LoVo (cell line): ENCODE measurements at places on chromosomes 1 and 21.
A peak's percentile ranks its signal among the peaks of the same experiment; 100 is the strongest.

DNA sequence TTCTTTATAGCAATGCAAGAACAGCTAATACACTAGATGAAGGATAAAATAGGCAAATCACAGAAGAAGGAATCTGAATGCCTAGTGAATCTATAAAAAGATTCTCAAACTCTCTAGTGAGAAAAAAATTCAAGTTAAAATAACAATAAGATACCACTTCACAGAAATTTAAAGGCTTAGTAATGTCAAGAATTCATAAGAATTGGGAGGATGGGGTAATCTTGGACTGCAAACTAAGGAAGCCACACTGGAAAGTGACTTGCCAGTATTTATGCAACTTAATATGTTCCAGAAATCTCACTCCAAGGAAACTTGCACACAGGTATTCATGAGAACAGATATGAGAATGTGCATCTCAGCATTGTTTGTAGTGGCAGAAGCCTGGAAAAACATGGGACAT lies 38.9 kb upstream of the PRRC2C start:
- DNase-seq, result no peak

DNA sequence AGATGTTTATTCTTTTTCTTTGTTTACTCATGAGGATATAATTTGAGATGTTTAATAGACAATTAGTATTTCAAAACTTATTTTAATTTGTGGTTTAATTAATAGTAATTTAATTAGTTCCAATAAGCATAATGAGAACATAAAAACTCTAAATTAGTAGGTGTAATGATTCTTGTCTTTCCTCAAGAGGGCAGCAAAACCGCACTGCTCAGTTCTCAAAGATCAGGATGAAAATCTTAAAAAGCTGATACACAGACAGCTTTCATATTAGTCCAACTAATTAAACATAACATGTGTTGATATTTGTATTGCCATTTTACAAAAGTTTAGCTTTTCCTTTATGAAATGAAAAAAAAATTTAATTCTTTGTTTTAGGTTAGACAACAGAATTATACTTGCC lies 106.7 kb upstream of the C21orf91 start:
- DNase-seq, result peak; percentile 20

- DNase-seq, result peak; percentile 70
These were observed 6.4 kb upstream of the EPHA2 start for GRCh38 chr1:16162163-16162822.

DNA sequence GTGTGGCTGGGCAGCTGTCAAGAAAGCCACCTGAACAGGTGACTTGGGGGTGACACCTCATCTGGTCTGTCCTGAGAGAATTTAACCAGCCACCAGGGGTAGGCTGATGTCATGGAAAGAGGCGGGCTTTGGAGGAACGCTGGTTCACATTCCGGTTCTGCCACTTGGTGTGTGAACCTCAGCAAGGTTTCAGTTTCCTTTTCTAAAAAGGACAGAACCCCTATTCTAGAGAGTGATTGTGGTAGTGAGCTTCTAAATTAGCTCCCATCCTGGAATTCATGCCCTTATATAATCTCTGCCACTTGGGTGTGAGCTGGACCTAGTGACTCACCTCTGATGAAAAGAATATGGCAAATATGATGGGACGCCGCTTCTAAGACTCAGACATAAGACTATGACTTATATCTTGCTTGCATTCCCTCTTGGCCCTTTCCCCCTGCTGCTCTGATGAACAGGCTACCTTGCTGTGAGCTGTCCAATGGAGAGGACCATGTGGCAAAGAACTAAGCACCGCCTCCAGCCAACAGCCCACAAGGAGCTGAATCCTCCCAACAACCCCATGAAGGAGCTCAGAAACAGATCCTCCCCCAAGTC lies 332.1 kb downstream of the RRAGC start:
- DNase-seq, result peak; percentile 41

DNA sequence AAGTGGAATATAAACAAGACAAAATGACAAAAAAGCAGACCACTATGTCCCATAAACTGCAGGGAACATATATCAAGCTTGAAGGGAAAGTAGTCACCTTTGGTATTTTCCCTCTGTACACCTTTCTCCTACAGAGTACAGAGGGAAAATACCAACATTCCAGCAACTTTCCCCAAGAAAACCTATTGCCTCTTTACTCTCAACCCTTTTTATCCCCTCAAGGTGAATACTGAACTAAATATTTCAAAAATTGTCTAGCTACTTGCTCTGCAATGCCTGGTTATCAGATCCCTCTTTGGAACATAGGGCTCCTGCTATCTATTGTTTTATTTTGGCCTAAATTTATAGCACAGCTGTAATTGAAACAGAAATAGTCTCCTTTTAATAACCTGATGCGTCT lies 15.8 kb downstream of the CTXND2 start:
- no peak for DNase-seq

GRCh38 chr21:15199414-15200383 lies 134.9 kb upstream of the NRIP1 start:
- no peak for DNase-seq

DNA sequence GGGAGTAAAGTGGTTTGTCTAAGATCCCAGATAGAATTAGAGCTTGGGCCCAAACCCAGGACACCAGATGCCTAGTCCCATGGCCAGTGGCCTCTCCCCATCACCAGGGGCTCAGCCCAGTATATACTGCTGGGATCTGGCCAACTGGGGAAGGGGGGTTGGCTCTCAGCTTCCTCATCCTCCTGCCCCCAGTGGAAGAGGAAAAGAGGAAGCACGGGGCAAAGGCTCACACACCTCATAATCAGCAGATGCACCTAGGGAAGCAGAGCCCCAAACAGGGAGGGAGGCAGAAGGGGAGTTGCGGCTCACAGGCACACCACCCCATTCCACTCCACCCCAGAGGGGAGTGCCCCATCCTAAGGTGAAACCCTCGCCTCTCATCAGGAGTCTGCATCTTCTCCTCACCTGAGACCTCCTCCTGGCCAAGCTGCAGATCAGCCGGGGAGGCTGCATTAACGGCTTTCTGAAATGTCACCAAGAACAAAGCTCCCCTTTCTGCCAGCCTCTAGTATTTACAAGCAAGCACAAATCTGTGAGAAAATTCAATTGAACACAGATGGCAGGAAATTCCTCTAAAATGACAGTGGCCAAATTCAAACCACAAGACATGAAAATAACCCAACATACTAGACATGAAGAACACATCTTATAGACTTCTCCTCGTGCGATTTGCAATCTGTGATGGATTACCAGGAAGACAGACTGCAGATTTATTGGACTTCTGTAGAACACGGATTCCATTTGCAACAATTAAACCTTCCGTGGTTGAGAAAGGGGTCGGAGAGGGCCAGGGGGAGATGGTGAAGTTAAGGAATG lies 82.8 kb downstream of the GLIS1 start:
- DNase-seq, result no peak

DNA sequence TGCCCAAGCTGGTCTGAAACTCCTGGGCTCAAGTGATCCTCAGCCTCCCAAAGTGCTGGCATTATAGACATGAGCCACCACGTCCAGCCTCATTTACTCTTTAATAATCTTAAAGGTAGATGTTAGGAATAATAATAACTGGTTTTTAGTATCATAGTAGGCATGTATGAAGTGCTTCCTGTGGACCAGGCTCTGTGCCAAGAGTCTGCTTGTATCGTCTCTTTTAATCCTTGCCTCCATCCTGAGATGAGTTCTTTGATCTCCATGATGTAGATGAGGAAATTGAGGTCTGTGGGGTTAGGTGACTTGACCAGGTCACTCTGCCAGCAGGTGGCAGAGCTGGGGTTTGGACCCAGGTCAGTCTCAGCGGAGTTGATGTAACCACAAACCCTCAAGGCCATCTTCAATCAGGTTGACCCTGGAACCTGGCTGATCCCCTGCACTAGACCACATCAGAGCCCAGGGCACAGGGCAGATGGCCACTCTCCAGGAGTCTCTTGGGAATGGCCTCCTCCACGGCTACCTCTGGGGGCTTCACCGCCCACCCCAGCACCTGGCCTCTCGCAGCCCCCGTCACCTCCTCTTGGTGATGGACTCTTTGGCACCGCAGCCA lies 11.3 kb downstream of the EFHD2 start:
- no peak for DNase-seq

DNA sequence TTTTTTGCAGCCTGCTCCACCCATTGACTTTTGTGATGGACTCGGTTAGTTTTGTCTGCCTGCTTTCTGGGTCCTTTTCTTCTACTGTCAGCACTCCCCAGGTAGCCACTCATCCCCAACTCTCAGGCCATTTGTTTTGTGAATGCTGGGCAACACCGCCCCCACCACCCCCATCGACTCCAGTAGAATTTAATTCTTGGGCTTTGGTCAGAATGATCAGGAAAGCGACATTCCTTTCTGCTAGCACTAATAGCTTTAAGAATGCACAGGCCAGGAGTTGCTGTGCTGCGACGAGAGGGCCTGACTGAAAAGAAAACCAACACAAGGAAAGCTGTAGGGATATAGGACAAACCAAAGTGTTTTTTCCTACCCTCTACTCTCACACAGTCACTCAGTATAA lies 144.4 kb downstream of the CDC7 start:
- DNase-seq, result no peak

GRCh38 chr1:147549526-147549925 lies 8.2 kb downstream of the BCL9 start:
- DNase-seq, result no peak

GRCh38 chr1:61125263-61125662 lies 42.9 kb downstream of the NFIA start:
- DNase-seq, result no peak

DNA sequence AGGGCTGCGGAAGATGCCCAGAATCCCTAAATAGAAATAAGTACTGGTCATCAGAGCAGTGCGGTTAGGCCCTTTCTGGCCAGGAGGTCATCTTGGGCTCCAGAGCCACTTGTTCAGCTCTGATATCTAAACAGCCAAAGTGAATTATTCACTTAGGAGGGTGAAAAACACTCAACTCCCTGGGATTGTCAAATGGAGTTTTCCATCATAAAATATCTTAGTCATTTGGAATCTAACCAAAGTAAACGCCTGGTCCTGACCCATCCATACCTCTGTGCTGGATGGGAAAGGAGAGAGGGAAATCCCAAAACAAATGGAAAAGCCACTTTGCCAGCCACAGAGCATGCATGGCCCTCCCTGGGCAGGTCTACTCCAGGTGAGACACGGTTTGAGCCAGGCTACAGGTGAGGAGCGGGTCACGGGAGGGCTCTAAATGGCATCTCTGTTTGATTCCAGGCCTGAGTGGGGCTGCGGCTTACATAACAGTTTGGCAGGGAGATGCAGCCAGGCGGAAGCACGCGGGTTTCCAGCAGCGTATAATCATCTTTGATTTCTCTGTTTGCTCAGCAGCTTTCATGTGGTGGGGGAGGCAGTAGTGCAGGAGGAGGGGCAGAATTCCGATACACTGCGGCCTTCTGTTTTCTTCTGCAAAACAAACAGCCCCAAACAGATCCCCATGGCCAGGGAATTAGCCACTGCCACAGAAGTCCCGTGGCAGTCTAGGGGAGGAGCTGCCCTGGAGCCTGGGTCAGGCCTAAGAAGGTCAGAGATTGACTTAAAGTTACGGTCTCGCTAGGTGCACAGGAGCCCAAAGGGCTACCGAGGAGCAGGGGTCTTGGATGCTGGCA lies 59.1 kb upstream of the ZNF648 start:
- no peak for DNase-seq

DNA sequence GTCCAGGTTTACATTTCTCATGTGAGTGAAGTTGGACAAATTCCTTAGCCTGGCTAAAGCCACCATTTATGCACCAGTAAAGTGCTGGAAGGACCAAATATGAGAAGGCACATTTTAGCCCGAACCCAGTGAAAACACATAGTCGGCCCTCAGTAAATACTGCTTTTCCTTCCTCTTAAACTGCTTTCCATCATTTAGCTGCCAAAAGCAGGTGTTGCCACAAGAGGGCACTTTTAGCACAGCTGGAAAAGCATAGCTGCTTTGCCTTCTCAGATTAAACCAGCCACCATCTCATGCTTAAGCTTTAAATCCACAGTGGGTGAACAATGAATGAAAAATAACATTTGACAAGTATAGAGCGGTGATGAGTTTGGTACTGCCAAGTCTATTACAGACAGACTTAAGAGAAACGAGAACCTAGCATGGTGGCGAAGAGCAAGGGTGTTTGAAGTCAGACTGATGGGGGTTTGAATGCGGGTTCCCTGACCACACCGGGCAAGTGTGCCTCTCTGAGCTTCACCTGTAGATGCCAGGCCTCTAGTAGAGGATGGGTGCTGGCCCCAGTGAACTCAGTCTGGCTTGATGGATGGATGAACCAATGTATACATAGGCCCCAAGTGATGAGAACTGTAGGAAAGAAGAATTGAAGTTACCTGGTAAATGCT lies 57.8 kb downstream of the SLC35D1 start:
- DNase-seq, result peak; percentile 46

GRCh38 chr1:172401892-172402291 lies 18.6 kb upstream of the C1orf105 start:
- DNase-seq, result no peak

GRCh38 chr1:228782662-228783417 lies 47.6 kb downstream of the RHOU start:
- peak; percentile 79 for DNase-seq

DNA sequence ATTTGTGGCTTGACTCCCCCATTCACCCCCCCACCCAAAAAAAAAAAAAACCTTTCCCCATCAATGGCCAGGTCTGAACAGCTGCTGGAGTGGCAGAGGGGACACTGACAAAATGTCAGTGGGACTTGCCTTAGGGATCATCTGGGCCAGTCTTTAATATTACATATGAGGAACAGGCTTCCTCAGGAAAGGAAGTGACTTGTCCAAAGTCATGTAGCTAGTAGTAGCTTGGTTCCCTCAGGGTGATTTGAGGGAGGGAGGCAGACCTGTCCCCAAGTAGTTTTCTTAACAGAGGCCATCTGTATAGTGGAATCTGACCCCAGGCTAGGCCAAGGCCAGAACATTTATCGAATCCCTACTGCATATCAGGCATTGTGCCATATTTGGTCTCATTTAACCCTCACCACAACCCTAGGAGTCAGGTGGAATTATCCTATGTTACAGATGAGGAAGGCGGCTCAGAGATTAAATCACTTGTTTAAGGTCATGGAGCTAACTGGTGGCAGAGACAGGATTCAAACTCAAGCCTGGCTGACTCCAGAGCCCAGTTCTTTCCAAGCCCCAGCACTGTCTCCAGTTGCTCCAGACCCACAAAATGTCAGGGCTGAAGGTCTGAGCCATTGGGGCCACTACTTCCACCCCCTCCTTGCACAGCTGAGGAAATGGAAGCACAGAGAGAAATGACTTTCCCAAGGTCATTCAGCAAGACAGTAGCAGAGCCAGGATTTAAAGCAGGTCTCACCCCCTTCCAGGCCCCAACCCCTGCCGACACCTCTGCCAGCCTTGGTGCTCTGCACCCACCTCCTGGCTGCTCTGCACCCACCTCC lies 10.4 kb downstream of the ZBTB7B start:
- DNase-seq, result no peak

GRCh38 chr1:36096500-36097432 lies 8.1 kb downstream of the ADPRS start:
- no peak for DNase-seq

GRCh38 chr1:159890390-159890789 lies 9.6 kb downstream of the CFAP45 start:
- DNase-seq, result no peak

DNA sequence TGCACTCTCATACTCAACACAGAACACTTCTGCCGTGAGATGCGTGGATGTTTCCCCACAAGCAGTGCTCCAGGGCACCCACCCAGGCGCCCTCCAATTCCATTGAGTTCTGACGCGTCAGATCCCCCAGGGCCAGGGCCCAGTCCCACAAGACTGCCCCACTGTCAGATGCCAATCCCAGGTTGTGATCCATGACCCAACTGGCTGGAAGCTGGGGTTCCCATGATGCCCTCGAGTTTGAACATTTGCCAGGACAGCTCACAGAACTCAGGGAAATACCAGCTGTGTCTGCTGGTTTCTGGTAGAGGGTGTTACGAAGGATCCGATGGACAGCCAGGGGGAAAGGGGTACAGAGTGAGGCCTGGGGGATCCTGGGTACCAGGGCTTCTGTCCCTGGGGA lies 58.4 kb downstream of the AGPAT3 start:
- DNase-seq, result no peak

- DNase-seq, result no peak
These were observed 46.9 kb downstream of the CD34 start for GRCh38 chr1:207863893-207864535.
